ENCODE measurements at places on chromosomes 3 and 15.

GRCh38 chr15:60124460-60125070 is 120.5 kb downstream of the FOXB1 start:
- no peak for DNase-seq

- no peak for DNase-seq
These were observed 604 bp downstream of the KCTD6 start for GRCh38 chr3:58492494-58492905.

- DNase-seq = no peak
These were observed 62.3 kb downstream of the SYNM start for GRCh38 chr15:99167201-99167600.

- no peak for DNase-seq
These were observed 128.7 kb downstream of the LRRN1 start for GRCh38 chr3:3927965-3928364.

DNA sequence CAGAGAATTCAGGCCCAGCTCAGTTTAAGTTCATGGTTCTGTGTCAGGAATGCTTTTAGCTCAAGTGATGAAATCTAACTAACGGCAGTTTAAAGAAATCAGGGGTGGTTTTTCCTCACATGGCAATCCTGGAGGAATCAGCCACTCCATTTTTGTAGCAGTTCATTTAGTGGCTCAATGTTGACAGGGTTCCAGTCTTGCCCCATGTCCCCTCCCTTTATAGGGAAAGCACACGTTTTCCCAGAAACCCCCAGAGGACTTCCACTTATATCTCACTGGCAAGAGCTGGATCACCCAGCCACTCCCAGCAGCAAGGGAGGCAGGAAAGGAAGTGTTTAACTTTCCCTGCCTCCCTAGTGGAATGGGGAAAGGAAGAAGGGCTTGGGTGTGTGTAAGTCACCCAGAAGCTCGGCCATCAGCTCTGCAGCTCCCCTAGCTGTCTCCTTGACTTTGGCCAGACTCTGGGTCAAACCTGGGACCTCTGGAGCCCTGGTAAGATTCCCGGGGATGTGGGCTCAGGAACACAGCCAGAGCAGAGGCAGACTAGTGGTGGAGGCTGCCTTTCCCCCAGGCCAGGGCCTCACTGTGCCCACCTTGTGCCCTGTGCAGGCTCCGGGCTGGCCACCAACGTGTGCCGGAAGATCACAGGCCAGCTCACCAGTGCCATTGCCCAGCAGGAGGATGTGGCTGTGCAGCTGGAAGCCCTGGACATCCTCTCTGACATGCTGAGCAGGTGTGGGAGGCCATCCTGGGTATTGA is 11.3 kb downstream of the CAND2 start:
- no peak for DNase-seq

- no peak for DNase-seq
These were observed 88.3 kb downstream of the TMEM266 start for GRCh38 chr15:76147906-76148570.

- no peak for DNase-seq
These were observed 75.6 kb downstream of the BFSP2 start for GRCh38 chr3:133475245-133476010.

DNA sequence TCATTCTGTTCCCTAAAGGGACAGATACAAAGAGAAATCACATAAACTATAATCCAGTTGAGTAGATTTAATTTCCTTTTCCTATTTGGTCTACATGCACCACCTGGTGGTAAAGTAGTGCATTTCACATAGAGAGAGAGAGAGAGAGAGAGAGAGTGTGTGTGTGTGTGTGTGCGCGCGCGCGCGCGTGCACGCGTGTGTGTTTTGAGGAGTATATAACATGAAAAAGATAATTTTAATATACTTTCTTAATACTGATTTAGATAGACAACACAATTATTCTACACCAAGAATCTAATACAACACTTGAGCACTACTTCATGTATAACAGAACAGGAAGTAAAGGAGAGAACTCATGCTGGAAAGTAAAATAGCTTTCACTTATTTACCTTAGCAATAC is 1.1 kb upstream of the FGF7 start:
- DNase-seq = peak; percentile 62

DNA sequence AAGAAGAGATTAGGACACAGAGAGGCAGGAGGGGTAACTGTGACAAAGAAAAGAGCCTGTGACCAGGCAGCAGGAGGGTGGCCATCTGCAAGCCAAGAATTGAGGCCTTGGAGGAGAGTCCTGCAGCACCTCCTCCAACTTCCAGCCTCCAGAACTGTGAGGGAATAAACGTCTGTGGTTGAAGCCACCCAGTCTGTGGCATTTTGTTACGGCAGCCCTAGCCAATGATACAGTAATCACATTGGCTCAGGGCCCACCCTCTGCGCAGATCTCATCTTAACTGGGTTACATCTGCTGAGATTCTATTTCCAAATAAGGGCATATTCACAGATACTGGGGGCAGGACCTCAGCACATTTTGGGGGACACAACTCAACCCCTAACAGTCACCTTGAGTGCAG is 11.3 kb downstream of the SELENOS start:
- DNase-seq = no peak

GRCh38 chr3:19885468-19885867 is 48.5 kb downstream of the EFHB start:
- DNase-seq = no peak

DNA sequence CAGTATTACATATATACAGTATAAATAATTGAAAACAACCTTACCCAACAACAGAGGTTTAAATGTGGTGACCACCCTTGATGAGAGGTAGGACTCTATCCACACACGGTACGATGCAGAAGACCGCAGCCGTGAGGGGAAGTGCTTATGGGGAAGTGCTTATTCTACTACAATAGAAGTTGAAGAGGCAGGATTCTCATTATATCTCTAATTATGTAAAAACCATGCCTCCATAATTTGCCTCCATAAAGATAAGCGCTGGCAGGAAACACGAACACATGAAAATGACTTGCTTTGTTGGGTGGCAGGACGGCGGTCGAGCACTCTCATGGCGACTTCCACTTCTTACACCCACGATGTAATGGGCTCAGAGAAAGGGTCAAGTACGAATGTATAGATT is 7.2 kb upstream of the MUC13 start:
- no peak for DNase-seq

All from right atrium auricular region (tissue), 2 donors.